Stimulated activated CD8-positive, alpha-beta memory T cell treated with anti-CD3 and anti-CD28 coated beads, Interleukin-15, amount 100 ng/mL, for 1 hour (primary cell): ENCODE measurements at places on chromosomes 4 and X.

GRCh38 chrX:136839196-136839595 lies 41.3 kb downstream of the RBMX start:
- DNase-seq: no peak

DNA sequence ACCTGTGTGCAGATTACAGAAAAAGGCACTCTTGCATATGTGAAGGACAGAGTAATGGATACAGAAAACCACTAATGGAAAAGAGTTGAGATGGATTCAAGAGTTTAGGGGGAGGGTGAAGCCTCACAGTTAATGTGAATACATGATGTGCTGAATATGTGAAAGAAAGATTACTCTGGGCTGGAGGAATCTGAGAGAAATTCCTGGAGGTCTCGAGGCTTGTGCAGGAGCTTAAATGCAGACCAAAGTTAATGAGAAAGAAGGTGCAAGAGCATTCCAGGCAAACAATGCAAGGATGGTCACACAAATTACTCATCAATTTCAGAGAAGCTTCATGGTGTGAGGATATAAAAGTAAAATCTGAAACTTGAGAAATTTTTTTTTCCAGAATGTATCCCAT lies 768.8 kb downstream of the STPG2 start:
- DNase-seq: no peak

GRCh38 chr4:123587983-123588494 lies 191.4 kb downstream of the SPRY1 start:
- DNase-seq: no peak

GRCh38 chrX:85326234-85327059 lies 53.0 kb downstream of the POF1B start:
- no peak for DNase-seq

DNA sequence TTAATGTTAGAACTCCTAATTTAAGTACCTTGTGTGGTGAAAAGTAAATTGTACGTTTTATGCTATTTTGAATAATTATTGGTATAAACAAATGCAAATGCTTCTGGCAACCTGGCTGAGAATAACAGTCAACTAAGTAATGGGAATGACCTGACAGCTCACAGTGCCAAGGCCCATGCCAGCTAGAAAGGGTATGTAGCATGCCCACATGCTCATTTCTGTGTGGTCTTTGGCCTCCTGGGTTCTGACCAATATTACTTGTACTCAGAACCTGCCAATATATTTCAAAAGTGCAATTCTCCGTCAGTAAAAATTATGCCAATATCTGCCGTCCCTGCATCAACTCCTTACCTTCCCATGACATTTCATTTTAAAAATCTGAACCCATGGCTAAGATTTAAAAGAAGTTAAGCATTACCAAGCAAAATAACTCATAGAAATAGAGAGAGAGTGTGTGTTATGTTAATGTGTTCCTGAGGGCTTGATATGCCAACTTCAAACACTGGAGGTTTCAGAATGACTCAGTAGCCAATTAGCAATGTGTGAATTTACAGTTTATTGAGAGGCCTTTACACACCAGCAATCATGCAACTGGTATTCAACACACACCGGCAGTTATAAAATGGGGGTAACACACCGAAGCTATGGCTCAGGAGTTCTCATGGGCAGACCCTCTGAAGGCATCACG lies 820.8 kb downstream of the FSTL5 start:
- no peak for DNase-seq

GRCh38 chrX:96689991-96690390 lies 5.3 kb downstream of the DIAPH2 start:
- no peak for DNase-seq

GRCh38 chr4:3396600-3396999 lies 45.2 kb upstream of the HGFAC start:
- DNase-seq: no peak

- no peak for DNase-seq
Observed at GRCh38 chrX:129600981-129601424, 53.8 kb downstream of the APLN start.

DNA sequence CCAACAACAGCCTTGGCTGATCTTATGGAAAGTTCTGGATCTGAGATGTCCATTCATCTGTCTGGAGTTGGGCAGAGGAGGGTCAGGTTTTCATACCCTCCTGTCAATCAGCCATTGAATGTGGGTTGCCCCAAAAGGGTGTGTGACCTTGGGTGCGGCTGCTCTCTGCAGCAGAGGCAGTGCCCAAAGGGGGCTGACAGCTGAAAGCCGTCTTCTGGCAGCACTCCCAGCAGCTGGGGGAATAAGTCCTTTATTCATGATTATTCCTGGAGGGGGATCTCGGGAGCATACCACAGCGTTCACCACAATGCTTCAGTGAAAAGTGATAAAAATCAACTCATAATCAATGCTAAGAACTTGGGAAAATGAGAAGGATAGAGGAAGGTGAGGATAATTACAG lies 54.7 kb downstream of the OTC start:
- DNase-seq: no peak

DNA sequence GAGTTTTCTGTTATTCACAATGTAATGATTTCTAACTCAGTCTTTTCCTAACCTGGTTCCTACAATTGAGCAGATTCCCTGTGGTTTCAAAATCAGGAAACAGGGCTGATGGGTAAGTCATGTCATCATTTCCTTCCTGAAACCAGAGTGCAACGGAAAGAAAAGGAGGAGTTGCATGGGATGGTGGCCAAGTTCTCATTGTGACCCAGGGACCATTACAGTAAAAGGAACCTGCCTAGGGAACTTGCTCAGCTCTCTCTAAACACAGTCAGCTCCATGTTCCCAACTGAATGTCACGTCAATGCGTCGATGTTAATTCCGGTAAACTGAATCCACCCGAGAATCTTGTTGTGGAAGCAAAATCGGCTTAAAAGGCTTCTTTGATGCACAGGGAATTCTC lies 51.2 kb downstream of the LGI2 start:
- no peak for DNase-seq

DNA sequence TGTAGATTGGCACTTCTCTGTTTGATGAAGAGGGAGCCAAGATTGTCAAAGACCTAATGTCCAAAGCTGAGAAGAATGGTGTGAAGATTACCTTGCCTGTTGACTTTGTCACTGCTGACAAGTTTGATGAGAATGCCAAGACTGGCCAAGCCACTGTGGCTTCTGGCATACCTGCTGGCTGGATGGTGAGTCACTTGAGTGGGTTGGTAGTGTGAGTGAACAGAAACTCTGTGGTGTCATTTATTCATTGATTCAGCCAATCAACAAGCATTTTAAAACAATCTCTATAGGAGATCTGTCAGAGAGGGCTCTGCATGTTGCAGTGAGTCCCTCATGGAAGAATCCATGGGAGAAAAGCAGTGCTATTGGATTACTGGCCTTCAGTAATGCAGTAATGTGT lies 16.3 kb downstream of the TAF9B start:
- no peak for DNase-seq

GRCh38 chrX:3263681-3264126 lies 82.7 kb downstream of the MXRA5 start:
- no peak for DNase-seq

DNA sequence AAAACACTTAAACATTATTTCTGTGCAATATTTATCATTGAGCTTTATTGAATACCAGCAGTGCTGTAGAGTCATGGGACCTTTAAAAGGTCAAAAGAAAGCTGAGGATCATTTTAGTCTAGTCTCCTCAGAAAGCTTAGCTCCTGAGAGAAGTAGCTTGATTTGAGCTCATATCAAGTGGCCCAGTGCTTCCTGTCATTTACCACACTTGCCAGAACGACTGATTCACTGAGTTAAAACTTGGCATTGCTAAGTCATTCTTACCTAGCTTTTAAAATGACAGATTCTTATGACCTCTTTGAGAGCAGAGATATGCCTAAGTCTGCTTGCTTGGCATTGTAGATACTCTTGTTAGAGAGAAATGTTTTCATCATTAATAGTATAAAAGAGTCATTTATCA lies 15.2 kb downstream of the SEPTIN11 start:
- no peak for DNase-seq

- no peak for DNase-seq
Observed at GRCh38 chrX:138127314-138127713, 561.4 kb downstream of the ZIC3 start.

- DNase-seq: no peak
Observed at GRCh38 chrX:21167494-21167893, 206.7 kb upstream of the CNKSR2 start.

DNA sequence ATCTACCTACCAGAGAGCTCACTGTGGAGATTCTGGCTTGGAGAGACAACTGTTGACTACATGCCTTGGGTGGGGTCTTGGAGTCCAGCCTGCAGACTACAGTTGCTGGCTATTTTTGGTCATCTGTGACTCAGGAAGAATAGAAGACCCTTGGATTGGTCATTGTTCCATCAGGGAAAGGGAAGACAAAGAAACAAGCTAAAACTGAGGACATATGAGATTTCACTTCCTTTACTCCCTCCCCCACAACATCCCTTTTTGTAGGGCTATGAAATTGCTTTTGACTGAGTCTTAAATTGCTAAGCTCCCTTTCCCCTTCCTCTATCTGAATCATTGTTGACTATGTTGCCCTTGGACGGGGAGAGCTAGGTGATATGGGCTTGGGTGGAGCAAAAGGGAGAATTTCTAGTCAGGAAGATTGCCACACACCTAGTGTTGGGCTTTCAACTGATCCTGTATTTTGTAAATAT lies 11.7 kb downstream of the MSN start:
- no peak for DNase-seq

DNA sequence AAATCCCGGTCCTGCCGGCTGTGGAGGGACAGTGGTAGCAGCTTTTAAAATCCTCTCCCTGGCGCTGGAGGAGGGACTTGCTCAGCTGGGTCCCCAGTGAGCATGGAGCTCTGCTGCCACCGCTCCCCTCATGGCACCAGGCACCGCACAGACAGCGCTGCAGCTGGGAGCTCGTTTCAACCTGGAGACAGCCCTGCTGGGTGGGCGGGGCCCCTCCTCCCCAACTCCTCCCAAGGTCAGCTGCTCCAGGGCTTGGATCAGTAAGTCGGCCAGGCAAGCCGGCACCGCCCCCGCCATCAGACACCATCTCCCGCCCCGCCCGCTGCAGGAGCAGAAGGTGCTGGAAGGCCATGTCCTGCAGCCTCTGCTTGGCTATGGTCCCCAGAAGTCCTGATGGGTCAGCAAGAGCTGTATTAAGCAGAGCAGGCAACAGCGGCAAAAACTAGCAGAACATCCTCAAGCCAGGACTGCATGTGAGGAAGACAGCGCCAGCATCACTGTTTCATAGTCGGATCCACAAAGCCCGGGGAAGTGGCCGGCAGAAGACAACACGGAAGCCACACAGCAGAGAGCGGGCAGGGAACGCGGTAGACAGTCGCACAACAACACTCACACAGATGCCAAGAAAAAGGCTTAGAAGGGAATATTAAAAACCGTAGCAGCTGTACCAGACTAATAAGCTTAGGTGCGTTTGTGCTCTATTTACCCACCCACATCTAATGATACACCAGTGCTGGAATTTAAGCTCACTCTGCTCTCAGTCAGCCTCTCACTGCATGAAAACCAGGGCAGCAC lies 16.2 kb downstream of the ZFYVE28 start:
- DNase-seq: no peak

DNA sequence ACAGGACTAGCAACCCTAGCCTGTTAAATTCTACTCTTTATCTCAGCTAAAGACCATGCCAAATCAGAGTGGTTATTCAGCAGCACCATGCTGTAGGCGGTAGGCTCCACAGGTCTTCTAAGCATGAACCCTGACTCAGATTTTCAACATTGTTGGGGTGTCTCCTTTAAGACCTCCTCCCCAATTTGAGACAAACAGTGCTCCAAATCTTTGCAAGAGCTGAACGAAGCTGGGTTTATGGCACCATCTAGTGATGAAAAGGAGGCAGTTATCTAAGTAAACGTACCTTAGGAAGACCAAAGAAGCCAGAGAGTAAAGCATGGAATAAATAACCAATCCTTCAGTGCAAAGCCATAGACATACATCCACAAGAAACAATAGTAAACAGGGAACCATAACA lies 334.5 kb upstream of the SLC7A11 start:
- no peak for DNase-seq

- DNase-seq: no peak
Observed at GRCh38 chr4:65195002-65195401, 475.3 kb downstream of the EPHA5 start.

DNA sequence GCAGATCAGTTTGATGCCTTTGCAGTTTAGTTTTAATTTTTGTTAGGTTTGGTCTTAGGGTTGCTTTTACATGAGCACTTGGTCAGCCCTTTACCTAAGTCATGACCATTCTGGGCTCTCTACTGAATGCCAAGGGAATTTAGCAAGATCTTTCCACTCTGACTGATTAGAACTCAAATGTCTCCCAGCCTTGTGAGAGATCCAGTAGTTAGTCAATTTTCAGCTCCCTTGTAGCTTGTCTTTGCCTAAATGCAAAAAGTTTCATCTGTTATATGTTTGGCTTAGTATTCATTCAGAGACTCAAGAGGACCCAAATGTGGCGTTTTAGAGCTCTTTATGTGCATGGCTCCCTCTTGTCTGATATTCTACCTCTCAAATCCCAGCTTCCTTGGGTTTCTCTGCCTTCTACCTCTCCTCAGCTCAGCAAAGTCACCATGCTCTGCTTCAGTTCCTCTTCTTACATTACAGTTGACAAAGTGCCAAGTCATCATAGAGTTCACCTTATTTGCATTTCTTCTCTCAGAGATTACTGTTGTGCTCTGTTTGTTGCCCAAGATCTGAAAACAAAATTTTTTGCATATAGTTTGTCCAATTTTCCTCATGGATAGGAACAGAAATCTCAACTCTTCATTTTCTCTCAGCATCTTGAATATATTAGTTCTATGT lies 17.5 kb upstream of the JAKMIP1 start:
- DNase-seq: no peak

DNA sequence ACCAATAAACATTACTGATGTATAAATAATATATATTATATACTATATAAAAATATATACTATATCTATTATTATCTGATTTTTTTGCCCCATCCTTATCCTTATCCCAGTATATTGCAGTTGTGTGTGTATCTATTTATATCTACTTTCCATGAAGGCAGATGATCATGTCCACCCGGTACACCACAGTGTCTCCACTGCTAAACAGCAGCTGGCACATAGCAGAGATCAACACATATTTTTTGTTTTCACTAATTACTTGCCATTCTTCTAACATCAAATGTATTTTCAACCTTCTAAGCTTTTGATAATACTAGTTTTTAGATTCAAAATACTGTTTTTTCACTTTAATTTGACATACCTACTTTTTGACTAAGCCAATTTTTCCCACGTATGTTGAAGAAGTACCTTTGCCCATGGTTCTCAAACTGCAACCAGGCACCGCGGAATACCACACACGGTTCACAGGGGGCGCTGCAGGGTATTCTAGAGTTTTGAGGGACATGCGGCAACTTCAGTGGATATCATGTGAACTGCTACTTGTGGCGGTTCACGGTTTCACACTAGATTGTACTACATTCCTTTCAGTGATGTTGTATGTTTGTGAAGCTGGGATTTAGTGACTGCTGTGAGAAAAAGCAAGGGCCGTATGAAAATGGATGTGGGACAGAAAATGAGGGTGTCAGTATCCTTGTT lies 182.5 kb upstream of the NPY2R start:
- no peak for DNase-seq

DNA sequence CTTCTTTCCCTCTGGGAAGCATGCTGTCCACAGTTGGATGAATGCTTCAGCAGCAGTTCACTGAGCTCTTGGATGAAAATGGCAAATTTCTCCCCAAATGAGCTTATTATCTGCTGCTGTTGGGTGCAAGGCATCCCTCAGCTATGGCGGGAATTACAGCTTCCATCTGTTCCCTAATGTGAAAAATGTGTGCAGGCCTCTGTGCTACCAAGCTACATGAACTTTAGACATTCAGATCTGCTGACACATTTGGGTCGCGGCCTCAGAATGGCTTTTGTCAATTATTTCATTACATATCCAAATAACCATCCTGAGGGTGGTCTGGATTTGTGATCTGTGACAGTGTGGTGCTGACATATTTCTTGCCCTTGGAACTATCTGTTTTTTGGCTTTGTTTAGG lies 119.5 kb upstream of the SCML1 start:
- no peak for DNase-seq

- no peak for DNase-seq
Observed at GRCh38 chr4:24664956-24665355, 80.6 kb upstream of the DHX15 start.
